GM23338 (cell line): ENCODE measurements at places on chromosomes 5 and 9. TPM values are rescaled to one million over a fixed set of nuclear protein-coding genes. Genes with fewer than 3 reads are reported as not detected.

DNA sequence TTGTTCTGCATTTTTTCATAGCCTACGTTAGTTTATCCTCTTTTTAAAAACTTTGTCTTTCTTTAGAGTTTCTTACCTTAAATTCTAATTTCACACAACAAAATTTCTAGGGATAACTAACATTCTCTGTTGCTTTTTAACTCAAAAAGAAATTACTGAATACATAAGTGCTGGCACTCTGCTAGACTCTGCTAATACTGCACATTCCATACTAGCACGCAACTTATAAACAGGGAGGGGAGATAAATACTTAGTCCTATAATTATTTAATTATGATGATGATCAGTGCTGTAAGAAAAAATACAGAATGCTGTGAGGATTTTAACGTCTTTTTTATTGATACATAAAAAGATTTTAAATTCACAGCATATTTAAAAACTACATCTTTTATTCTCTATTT is 25.1 kb downstream of the RNF145 start:
- DNase-seq = no peak

DNA sequence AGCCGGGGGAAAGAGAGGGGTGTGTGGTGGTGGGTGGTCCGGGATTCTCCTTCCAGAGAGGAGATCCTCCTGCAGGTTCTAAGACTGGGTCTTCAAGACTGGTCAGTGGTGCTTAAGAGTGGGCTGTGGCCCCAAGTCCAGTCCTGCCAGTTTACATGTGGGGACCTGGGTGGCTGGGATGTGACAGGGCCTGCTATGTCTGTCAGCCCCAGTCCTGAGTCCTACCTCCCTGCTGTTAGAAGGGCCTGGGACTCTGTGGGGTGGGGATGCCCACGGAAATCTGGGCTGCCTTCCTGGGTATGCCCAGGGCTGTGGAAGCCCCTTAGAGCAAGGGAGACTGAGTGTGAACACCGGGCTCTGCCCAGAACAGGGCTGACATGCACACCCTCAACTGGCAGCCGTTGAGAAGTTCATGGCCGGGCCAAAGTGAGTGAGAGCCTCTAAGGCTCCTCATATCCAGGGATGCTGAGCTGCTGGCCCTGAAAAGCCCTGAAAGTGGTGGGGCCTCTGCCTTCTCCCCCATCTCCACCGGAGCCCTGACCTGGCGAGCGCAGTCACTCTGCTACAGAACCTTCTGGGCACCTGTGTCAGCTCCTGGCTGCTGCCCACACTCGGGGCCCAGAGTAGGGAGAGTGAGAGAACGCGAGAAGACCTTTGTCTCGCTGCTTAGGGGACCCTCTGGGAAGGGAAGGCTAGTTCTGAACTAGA is 1.7 kb downstream of the PHF2 start:
- DNase-seq = no peak

- no peak for DNase-seq
These were observed 730.9 kb upstream of the TYRP1 start for GRCh38 chr9:11962327-11962726.

DNA sequence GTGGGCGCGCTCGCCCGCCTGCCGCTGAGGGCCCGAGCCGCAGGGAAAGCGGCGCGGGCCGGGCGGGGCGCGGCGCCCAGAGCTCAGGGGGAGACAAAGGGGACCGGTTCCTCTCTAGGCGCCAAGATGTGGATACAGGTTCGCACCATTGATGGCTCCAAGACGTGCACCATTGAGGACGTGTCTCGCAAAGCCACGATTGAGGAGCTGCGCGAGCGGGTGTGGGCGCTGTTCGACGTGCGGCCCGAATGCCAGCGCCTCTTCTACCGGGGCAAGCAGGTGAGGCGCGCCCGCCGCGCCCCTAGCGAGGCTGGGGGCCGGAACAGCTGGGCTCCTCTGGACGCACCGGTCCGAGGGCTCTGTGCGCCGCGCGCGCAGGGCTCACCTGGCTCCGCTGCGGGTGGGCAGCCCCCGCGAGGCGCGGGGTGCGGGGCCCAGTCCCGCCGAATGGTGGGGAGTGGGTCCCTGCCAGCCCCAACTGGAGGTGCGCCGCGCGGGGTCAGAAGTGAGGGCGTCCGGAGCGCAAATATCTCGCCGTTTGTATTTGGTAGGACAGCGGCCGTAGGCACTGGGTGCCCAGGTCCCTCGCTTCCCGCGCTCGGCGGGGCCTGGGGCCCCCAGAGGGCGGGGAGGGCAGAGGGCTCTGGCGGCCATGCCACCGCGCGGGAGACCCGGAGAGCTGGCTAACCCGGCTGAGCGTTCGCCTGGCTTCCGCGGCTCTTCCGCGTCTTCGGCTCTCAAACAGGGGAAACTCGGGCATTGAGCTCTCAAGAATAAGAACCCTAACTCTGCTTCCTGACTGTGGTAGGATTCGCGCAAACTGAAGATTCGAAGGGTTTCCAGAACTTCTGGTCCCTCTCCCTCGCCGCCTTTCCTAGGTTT is 607 bp downstream of the UHRF2 start:
- DNase-seq = peak; percentile 61

The TEK gene
- 1.5 and 1.9 TPM in 2 replicates for polyA plus RNA-seq

DNA sequence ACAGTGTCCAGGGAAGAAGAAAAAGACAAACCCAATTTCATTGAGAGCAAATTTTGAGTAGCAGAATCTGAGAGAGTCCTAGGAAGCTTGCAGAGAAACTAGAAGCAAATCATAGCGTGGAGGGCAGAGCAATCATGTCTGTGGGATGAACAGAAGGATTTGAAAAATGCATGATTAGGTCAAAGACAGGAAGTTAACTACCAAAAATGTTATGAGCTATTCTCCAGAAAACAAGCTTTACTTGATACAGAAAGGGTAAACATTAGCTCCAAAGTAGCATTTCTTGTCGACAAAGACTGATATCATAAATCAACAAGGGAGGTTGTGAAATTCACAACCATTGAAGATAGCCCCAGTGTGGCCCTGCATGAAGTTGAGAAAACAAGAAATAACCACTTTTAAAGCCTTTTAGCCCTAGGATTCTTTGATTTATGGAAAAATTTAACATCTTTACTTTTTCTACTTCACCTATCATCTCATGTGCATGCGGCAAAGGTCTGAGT is 97.7 kb upstream of the MEGF10 start:
- no peak for DNase-seq

The ADRB2 gene
- 0.42 and 0.44 TPM in 2 replicates for polyA plus RNA-seq

The LCN10 gene
- polyA plus RNA-seq = 0.43 and 0.74 TPM in 2 replicates
